ENCODE measurements at places on chromosomes 5 and 9. TPM values are rescaled to one million over a fixed set of nuclear protein-coding genes. Genes with fewer than 3 reads are reported as not detected.
A peak's percentile ranks its signal among the peaks of the same experiment; 100 is the strongest.

GRCh38 chr5:154190595-154191304 lies at the start of gene GALNT10:
Gene GALNT10 (plus strand): TSS chr5:154190733. CDS start chr5:154190867, 134 bp downstream.
- DNase-seq, result peak; percentile 76

DNA sequence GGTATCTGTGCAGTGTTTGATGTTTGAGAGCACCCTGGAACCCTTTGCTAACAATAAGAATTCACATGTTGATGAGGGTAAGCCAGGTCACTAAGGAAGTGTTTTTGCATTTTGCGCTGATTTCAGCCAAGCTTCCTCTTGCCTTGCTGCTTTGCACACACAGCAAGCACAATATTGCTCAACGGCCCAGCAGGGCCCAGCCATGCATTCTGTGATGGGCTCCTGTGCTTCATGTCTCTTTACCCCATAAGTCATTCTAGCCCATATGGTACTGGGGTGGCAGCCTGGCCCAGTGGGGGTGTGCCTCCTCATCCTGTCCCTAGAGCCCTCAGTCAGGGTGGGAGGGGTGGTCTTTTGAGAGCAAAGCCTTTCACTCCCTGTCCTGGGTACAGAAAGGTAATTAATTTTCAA lies 481.3 kb downstream of the GADD45G start:
- no peak for DNase-seq

The NR2F1-AS1 gene
- total RNA-seq, result 0.39 TPM

The SAPCD2 gene
- 13.5 TPM for total RNA-seq

- DNase-seq, result no peak
Observed at GRCh38 chr9:7342736-7343135, 456.8 kb downstream of the DMAC1 start.

- no peak for DNase-seq
Observed at GRCh38 chr9:109036744-109037680, 23.7 kb upstream of the CTNNAL1 start.

- DNase-seq, result no peak
Observed at GRCh38 chr9:111276431-111277128, 53.4 kb downstream of the OR2K2 start.

DNA sequence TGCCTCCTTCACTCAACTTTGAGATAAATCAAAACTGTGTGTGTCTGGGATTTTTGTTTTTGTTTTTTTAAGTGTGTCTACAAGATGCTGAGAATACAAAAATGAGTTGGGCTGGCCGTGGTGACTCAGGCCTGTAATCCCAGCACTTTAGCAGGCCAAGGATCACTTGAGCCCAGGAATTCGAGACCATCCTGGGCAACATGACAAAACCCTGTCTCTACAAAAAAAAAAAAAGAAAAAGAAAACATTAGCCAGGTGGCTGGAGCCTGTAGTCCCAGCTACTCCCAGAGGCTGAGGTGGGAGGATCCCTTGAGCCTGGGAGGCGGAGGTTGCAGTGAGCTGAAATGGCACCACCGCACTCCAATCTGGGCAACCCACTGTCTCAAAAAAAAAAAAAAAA lies 21.0 kb downstream of the HNRNPK start:
- no peak for DNase-seq

DNA sequence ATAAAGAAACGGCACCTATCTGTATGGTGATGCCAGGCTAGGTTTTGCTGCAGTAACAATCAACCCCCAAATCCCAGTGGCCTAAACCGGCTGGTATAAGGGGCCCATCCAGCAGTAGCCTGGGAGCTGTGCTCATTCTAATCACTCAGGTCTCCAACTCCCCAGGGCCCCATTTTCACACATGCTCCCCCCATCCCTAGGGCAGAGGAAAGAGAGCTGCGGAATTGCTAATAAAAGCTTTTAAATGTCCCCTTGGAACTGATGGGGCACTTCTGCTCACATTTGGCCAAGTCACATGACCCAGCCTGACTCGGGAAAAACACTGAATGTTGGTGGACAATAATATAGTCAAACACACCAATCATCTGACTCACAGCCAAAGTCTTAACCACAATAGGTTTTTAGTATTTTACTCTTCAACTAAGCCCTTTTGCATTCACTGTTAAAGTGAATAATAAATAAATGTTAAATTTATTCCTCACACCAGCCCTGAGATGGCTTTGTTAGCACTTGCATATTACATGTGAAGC lies 1.6 kb downstream of the FBLL1 start:
- DNase-seq, result peak; percentile 81
